ENCODE measurements at places on chromosomes 5 and 9. TPM values are rescaled to one million over a fixed set of nuclear protein-coding genes. Genes with fewer than 3 reads are reported as not detected.
A peak's percentile ranks its signal among the peaks of the same experiment; 100 is the strongest.

GRCh38 chr9:114272739-114273431, 50.0 kb upstream of the ORM1 start:
- no peak for DNase-seq

Gene PRRC1
- 53.7 TPM for polyA plus RNA-seq

GRCh38 chr9:96430377-96430776, 12.2 kb upstream of the ZNF367 start:
- DNase-seq = no peak

DNA sequence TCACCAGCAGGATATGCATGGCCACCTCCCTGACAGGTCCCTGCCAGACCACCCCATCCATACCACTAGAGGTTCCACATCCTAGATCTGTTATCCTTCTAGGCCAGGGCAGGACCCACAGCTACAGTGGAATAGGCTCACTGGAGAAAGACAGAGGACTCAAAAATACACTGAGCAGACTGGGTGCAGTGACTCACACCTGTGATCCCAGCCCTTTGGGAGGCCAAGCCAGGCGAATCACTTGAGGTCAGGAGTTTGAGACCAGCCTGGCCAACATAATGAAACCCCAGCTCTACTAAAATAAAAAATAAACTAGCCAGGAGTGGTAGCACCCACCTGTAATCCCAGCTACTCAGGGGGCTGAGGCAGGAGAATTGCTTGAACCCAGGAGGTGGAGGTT, 56.5 kb upstream of the TESK1 start:
- DNase-seq = peak; percentile 21

Gene TSSK1B
- polyA plus RNA-seq = 0.05 TPM

Gene MAST4
- polyA plus RNA-seq = 31.4 TPM

DNA sequence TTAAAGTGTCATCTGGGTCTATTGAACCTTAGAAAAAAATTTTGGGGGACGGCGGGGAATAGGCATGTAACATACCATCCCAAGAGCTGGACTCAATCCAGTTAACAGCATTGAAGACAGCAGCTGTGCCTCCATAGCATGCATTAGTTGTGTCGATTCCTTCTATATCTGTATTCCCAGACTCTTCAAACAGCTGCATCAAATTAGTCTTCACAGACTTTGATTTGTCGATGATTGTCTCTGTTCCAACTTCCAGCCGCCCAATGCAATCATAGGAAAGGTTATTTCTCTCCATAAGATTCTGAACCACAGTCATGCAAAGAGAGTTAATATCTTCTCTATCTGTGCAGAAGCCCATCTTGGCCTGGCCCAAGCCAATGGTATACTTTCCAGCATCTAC, 14.8 kb downstream of the HMGCS1 start:
- DNase-seq = no peak

Gene IFNA13
- polyA plus RNA-seq = not detected

DNA sequence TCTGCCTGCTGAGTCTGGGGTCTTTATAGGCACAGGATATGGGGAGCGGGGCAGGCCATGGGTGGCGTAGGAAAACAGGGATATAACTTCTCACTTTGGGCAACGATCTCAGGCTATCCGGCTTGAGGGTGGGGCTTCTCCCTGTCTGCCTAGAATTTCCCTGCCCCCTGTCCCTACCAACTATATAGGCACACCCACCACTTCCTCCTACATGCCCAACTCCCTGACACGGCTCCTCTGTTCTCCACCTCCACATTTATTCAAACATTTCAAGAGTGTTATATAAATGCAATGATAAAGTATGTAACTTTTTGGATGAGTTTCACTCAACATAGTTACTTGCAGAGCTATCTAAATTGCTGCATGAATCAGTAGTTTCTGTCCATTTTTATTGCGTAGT, 363.2 kb upstream of the RORB start:
- DNase-seq = no peak

DNA sequence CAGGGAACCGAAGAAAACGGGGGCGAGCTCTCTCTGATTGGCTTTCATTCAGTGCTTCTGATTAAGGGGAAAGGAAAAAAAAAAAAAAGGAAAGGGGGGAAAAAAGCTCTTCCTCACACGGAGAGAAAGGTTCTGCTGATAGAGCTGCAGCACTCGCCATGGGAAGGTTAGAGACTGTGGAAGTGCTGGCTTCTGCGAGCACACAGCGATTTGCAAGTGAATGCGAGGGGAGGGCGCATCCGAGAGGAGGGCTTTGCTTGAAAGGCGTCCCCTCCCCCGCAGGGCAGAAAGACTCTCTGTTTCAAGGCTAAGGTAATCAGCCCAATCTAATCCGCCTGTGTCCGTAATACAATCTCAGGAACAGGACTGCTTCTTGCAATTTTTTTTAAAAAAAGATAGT, at the start of gene CDH10:
TSS of gene CDH10 (minus strand) at position 218 of the 400 bp plus-strand sequence. CDS start 51,488 bp downstream, outside the sequence.
- DNase-seq = peak; percentile 2
